ENCODE measurements at places on chromosomes 4 and X.

GRCh38 chrX:71953391-71953790, 42.7 kb downstream of the NHSL2 start:
- no peak for DNase-seq

- DNase-seq: no peak
These were observed 22.7 kb downstream of the FABP2 start for GRCh38 chr4:119299260-119299671.

DNA sequence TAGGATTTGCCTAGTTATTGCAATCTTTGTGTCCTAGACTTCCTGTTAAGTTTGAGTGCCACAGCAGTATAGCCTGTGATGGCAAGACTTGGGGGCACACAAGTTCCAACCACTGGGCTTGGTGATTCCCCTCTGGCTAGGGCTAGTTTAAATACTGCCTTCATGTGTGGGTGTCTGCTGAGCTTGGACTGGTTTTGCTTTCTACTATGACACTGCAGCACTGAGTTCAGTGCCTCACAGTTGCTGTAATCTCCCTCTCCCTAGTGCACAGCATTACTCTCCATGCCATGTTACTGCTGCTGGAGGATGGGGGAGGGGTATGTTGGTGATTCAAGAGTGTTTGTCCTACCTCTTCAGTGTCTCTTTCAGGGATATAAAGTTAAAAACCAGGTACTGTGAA, 379.6 kb downstream of the IL15 start:
- DNase-seq: no peak

DNA sequence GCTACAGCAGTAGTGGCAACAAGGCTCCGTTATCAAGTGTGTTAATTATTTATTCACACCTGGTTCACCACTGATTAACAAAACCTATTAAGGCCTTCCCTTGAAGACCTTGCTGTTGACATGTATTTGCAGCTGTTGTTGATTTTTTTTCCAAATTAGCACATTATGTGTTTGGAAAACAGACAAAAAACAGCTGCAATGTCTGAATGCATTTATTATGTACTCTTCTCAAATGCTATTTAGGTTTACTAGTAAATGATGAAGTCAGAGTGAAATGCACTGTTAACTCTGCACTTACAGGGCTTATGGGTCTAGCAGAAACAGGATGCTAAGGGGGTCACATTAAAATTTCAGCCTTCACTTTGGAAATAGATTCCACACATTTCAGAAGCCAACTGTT, 99.5 kb upstream of the PCDH7 start:
- DNase-seq: no peak

- DNase-seq: no peak
These were observed 8.0 kb upstream of the CDKN2AIP start for GRCh38 chr4:183436417-183436816.

DNA sequence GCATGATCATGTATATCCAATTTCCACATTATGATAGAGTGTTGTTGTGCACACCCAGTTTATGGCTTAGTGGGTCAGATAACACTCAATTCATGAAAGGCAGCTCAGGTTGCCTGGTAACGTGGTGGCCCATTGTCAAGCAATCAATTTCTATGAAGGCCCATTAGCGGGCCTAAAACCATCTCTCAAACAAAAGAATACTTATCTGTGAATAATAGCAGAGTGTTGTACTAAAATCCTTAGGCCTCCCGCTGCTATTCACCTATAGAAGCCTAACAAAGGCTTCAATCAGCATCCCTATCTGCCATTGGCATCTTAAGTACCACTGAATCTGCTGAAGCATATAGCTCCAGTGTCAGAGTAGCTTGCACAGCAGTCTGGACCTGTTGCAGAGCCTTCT, 849.6 kb upstream of the POU3F4 start:
- no peak for DNase-seq

DNA sequence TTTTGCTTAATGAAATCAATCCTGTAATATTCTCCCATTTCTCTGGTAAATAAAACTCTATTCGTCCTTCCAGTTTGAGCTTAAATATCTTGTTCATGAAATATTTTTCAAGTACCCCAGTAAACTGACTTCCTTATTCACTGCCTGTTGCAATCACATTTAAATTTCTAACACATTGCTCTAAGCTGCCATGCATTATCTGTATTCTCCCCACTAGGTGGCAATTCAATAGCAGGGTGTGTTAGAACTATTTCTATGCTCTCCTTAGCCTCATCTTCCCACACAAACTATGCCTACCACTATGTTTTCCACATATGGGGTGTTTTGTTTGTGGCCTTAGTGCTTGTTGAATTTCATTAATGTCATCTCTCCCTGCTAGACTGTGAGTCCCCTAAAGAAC, 377.1 kb upstream of the HS3ST1 start:
- DNase-seq: no peak

- DNase-seq: no peak
These were observed 291.3 kb downstream of the PDHA2 start for GRCh38 chr4:96131186-96131585.

- DNase-seq: no peak
These were observed 166.9 kb upstream of the KLF3 start for GRCh38 chr4:38497121-38497520.

DNA sequence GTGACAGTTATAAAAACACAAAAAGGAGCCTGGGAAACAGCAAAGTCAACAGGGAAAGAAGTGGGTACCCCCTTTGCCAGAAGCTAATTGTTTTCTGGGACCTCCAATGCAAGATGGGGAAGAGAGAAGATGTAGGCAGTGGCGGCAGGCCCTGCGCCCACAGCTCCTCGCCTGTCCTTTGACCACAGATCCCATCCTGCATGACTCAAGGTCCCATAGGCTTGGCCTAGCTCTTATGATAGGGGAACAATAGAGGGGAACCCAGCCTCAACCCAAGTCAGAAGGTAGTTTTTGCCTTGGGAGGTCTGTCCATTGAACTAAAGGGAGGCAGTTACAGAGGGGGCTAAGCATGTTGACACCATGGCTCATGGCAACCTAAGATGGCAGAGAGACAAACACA, 14.2 kb downstream of the ZMYM3 start:
- DNase-seq: no peak

GRCh38 chr4:97396097-97396496, 747.2 kb downstream of the STPG2 start:
- DNase-seq: no peak

DNA sequence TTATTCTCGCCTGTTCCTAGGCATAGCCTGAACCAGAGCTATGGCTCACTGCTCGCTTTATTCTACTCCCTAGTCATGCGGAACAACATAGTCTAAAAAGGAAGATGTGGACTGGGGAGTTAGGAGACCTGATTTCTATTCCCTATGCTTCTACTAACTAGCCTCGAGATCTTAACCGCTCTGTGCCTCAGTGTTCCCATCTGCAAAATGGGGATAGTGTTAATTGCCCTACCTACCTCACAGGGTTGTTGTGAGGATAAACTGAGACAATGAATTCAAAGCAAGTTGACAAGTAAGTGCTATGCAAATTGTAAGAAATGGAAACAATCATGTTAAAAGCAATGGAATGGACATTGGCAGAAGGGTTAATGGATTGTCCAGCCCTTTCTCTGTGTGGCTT, 102.1 kb downstream of the AKAP4 start:
- no peak for DNase-seq

- no peak for DNase-seq
These were observed 5.9 kb downstream of the MAGEA11 start for GRCh38 chrX:149717803-149718202.

- no peak for DNase-seq
These were observed 96.2 kb downstream of the UGT8 start for GRCh38 chr4:114694770-114695169.

- peak; percentile 41 for DNase-seq
These were observed 3.7 kb upstream of the MAEA start for GRCh38 chr4:1285790-1286553.

- DNase-seq: no peak
These were observed 66.5 kb downstream of the EFNB1 start for GRCh38 chrX:68895341-68895755.

- DNase-seq: no peak
These were observed 1.6 kb downstream of the NAT8L start for GRCh38 chr4:2060611-2061185.

GRCh38 chrX:38804682-38805431, 3.6 kb downstream of the MID1IP1 start:
- DNase-seq: no peak

- DNase-seq: no peak
These were observed 207.0 kb downstream of the LDB2 start for GRCh38 chr4:16691450-16691849.

DNA sequence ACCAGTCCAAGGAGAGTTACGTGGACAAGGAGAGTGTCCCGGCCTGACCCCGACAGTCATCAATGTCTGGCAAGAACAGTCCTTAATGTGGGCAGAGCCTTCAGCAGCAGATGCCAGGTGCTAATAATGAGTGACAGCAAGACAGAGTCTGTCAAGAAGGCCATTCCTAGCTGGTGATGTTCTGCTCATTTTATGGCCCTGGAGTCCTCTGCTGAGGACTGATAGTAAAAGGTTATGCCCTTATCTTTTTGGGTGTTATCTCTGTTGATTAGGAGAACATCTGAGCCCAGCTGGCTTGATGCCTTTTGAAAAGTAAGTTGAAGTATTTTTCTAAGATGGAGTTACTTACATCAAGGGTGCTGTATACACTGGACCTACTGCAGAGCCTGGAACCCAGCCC, 67.3 kb downstream of the SLC34A2 start:
- DNase-seq: no peak

DNA sequence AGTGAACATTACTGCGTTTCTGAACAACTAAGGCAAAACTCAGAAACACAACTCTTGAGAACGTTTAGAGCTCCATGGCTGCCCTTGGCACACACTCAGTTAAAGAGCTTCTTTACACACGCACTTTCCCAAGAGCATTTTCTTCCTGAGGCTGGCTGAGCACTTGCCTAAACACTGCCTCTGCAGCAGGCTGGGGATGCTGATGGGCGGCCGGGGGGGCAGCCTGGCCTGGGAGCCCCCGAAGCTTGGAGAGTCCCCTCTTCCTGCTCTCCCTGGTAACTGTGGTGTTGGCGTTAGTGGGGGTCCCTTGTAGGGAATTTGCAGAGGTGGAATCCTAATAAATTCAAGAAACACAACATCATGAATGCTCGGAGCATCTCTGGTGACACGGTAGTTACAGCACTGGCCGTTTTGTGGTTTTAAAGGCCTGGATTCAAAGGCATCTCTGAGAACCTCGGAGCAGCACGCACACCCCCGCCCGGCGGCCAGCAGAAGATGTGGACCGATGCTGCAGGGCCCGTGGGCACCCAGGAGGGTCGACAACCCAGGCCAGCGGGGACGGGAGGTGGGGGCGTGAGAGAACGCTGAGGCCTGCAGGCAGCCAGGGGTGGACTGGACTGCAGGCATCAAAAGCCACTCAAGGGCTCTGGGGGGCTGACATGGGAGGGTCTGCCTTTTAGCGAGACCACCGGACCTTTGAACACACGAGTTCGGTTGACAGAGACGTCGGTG, 45.4 kb downstream of the FGFRL1 start:
- DNase-seq: no peak

All from activated CD4-positive, alpha-beta T cell treated with anti-CD3 and anti-CD28 coated beads, Interleukin-2, amount 50 U/mL, for 4 hours (primary cell).